ENCODE measurements at places on chromosomes 2 and 18.

DNA sequence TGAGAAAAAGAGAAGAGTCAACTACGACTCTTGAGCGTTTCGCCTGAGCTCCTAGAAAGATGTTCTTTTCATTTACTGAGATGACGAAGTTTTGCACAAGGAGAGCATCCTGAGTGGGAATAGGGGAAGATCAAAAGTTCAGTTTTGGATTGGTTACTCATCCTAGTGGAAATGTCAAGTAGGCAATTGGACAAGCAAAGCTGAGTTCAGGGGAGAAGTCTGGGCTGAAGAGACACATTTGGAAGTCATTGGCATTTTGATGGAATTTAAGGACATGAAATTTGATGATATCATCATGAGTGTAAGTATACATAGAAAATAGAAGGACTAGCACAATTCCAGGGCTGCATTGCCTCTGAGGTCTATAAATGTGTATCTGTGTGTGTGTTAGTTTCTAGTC, 416.6 kb downstream of the RAD51AP2 start:
- no peak for DNase-seq

GRCh38 chr2:105301646-105302045, 27.9 kb downstream of the TGFBRAP1 start:
- no peak for DNase-seq

- no peak for DNase-seq
Measured at GRCh38 chr2:227402959-227403358, 15.2 kb upstream of the SCYGR1 start.

GRCh38 chr2:25587361-25587760, 86.0 kb downstream of the DTNB start:
- DNase-seq = no peak

DNA sequence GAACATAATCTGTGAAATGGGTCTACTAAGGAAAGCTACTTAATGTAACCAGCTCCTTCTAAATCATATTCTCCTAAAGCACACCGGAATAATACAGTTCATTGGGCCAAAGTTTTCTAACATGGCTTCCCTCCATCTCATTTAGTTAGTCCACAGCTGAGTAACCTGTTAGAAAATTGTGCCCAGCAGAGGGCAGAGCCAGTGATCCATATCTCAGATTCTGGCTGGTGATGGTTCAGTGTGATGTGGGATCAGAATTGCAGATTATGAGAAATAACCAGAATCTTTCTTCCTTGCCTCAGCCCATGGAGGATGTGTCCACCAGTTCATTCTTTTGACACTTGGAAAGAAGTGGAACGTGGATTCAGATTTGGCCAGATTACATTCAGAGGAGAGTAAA, 9.4 kb upstream of the CTLA4 start:
- DNase-seq = no peak

- no peak for DNase-seq
Measured at GRCh38 chr2:180739070-180739469, 241.3 kb upstream of the UBE2E3 start.
